ENCODE measurements at places on chromosomes 4 and X.

GRCh38 chr4:188722911-188723310 is 583.7 kb downstream of the TRIML1 start:
- DNase-seq: no peak

GRCh38 chr4:113607147-113607720 is 154.3 kb downstream of the CAMK2D start:
- no peak for DNase-seq

DNA sequence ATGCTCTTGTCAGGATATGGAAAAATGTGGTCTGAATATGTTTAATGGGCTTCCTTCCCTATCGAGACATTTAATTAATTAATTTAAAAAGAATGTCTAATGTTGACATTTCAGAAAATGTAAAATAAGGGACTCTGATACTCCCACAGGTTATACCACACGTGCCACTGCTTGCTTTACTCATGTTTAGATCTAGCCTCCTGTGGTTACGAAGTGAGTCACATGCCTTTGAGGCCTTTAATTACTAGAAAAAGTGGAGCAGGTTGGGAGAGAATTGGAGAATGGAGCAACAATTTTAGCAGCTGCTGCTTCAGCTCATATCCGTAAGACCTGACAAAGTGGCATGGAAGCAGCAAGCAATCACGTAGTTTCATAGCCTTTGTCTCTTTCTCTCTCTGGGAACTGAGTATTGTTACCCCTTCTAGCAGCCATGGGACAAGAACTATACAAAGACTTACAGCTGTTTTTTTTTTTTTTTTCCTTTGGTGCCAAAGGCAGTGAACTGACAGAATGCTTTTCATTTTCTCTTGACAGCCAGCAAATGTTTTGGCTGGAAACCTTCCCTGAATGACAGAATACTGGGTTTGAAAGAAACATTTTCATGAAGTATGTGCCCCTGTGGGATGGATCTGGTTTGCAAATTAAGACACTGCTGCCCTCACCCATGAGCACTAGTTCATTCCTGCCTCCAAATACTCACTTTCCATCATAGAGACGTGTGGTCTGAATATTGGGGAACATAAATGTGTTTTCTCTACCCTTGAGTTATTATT is 355.1 kb upstream of the PABPC5 start:
- no peak for DNase-seq

DNA sequence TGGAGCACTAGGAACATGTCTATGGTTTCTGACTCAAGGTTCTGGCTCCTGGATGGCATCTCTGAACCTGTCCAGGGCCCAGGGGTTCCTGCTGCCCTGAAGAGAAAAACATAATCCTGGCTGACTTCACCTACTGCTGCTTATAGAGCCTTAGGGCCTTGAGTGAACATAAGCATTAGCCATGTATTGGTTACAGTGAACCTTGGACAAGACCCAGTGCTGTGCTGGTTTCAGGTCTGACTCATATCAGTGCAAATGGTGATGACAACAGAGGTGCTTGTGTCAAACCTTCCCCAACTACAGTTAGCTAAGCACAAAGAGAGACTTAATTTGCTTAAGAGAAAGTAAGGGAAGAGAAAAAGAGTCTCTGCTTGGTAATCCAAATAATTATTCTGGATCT is 1047.2 kb downstream of the GLUD2 start:
- no peak for DNase-seq

GRCh38 chrX:43970528-43970927 is 2.7 kb downstream of the NDP start:
- DNase-seq: no peak

- DNase-seq: no peak
These were observed 28.9 kb upstream of the APELA start for GRCh38 chr4:164847967-164848649.

GRCh38 chr4:77185686-77186085 is 28.7 kb downstream of the CCNG2 start:
- no peak for DNase-seq

DNA sequence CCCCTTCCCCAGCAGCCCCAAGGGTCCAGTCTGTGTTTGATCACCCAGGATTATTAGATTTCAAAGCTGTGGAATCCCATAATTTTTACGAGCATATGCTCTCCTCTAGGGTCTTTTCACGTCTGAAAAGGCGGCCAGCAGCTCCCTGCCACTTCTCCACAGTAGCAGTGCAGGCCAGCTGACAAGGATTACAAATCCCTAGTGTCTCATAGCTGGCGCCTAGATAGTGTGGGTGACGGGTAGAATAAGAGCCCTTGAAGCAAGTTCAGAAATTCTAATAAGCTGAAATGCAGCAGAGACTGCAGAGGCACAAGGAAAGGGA is 79.4 kb downstream of the RLIM start:
- DNase-seq: no peak

GRCh38 chr4:17283251-17283650 is 228.6 kb downstream of the QDPR start:
- DNase-seq: no peak

- DNase-seq: no peak
These were observed 297.5 kb downstream of the DCTD start for GRCh38 chr4:182619660-182620059.

DNA sequence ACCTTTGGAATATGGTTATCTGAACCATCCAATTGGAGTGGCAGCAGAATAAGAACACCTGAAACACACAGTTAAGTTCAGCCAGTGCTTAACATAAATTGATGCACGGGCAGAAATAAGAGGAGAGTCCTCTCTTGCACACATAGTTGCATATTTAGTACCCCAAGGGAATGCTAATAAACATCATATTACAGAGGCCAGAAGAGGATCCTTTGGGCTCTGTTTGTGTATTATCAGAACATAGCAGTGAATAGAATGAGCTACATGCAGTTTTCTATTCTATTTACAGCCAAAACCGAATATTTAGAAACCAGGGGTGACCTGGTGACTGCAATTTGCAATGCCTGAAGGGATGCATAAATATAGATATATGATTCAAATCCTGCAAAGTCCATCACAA is 300.8 kb upstream of the GALNT7 start:
- no peak for DNase-seq

DNA sequence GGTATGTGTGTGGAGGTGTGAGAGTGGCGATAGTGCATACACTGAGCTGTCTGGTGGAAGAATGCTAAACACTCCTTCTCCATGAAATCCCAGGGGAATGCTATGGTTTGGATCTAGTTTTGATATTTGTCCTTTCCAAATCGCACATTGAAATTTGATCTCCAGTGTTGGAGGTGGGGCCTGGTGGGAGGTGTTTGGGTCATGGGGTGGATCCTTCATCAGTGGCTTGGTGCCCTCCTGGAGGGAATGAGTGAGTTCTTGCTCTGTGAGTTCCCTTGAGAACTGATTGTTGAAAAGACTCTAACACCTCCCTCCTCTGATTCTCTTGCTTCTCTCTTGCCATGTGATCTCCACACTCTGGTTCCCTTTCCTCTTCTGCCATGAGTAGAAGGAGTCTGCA is 114.1 kb upstream of the HHIP start:
- no peak for DNase-seq

- DNase-seq: no peak
These were observed 54.1 kb downstream of the CCNI start for GRCh38 chr4:77021614-77022089.

DNA sequence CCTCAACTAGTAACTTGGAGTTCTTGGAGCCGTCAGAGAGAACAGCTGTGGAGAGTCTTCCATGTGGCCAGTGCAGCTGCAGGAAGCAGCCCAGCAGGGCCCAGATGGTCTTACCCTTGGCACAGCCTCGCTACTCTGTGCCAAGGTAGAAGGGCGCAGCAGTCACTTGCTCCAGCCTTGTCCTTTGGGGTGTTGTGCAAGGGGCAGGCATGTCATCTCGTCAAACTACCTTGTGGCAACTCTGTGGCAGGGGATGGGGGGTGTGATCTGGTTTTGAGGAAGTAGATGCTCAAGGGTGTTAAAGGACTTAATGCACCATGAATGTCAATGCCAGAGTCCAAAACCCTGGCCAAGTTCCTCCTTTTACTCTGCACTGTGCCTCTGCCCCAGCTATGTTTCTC is 34.2 kb upstream of the TBC1D14 start:
- no peak for DNase-seq

DNA sequence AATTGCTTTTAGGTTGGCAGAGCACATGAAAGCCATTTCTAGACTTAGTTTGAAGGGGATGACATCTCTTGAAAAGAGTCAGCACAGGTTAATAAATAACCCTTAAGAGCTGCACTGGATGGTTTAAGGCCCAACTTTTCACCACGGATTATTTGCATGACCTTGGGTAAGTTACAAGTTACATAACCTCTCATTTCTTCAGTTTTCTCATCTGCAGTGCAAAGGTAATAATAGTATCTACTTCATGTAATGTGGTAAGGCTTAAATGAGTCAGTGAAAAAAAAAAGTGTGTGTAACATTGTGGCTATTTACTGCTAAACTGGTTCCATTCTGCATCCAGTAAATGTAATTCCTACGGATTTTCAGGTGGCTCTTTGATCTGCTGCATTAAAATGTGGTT is 715.8 kb downstream of the CCSER1 start:
- no peak for DNase-seq

GRCh38 chr4:41575207-41575606 is 37.2 kb downstream of the LIMCH1 start:
- DNase-seq: no peak

- no peak for DNase-seq
These were observed 10.9 kb upstream of the FAT4 start for GRCh38 chr4:125303821-125304220.

- no peak for DNase-seq
These were observed 169.5 kb upstream of the BOD1L1 start for GRCh38 chr4:13797061-13797460.

- no peak for DNase-seq
These were observed 354.1 kb downstream of the CHIC1 start for GRCh38 chrX:73916931-73917667.

- DNase-seq: no peak
These were observed 201.7 kb downstream of the FAM133A start for GRCh38 chrX:93875621-93876282.

- peak; percentile 3 for DNase-seq
These were observed 108.4 kb upstream of the ATXN3L start for GRCh38 chrX:13428053-13428786.

DNA sequence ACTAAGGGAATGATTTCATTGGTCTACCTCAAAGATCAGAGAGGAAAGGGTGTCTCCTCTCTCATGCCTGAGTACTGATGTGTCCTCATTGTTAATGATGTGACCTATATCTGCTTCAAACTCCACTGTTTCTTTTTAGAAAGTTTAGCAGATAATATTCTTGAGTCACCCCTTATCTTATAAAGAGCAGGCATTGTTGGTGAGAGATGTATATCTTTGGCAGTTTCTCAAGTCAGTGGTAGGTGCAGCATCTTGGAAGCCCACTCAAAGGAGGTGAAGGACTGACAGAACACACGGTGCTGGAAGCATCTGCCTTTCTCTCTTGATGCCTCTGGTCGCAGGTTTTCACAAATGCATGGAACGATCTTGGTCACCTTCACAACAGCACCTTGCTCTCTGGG is 71.2 kb downstream of the ZNF518B start:
- DNase-seq: no peak

- DNase-seq: no peak
These were observed 108.5 kb upstream of the MID1 start for GRCh38 chrX:10728806-10729389.

DNA sequence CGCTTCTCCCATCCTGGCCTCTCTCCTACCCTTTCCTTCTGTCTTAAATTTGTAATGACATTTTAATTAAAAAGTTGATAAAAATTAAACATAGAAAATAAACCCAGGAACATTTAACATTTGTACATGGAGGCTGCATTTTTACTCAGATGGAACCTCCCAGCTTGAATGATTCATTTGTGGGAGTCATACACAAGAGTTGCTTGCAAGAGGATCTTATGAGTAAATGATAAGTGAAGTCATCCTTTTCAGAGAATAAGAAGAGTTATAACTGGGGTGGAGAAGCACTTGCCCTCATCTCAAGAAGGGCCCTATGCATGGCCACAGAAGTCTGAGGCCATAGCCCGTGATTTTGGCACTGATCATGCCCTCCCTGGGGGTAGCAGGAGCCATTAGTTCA is 482.9 kb upstream of the BOD1L1 start:
- no peak for DNase-seq

GRCh38 chrX:97452283-97452682 is 568.6 kb downstream of the RPA4 start:
- DNase-seq: no peak

GRCh38 chrX:38332505-38332904 is 5.2 kb upstream of the RPGR start:
- DNase-seq: no peak

- no peak for DNase-seq
These were observed 177.3 kb upstream of the GK2 start for GRCh38 chr4:79585330-79585729.

DNA sequence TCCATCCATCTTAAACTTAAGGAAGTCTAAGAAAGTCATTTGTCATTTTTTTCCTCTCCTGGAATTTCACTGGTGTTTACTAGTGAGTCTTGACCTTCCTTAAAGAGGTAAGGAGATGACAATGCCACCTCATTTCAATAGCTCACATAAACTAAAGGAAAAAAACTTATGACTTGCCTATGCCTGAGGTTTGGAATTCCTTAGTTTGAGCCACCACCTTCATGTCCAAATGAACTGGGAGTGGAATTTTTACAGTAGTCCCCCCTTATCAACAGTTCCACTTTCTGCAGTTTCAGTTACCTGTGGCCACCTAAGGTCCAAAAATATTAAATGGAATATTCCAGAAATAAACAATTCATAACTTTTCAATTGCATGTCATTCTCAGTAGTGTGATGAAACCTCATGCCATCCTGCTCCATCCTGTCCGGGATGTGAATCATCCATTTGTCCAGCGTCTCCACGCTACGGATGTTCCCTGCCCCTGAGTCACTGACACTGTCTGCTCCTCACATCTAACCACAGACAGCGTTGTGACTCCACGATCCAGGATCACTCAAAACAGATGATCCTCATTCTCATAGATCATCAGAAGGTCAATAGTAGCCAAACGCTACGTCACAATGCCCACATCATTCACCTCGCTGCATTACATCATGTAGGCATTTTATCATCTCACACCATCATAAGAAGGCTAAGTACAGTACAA is 177.4 kb downstream of the SH3KBP1 start:
- DNase-seq: no peak

- DNase-seq: no peak
These were observed 32.0 kb upstream of the SMIM10L2A start for GRCh38 chrX:135389717-135390116.

DNA sequence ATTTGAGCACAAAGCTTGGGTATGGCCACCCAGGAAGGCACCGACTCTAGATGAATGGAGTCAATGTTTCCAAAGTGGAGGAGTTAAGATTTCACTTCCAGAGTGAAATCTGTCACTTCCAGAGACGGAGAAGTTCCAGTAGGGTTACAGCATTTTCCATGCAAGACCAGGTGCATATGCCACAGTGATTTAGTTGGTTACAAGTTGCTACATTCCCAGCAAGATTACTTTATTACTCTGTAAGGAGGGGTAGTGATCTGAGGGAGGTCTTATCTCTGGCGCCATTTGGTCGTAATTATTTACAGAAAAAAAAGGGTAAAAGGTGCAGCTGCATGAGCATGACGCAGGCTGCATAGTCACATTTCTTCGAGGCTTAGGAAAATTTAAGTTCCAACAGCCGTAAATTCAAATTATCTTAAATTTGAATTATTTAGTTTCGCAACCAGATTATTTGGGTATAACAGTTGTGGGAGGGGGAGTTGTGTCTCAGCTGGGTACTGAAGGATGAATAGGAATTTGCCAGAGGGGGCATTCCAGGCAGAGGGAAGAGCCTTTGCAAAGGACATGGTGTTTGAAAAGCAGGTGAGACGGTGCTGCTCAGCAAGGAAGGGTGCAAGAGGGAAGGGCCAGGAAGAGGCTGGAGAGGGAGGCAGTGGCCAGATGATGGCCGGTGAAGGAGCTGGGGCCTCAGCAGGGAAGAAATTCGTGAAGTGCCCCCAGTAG is 17.4 kb upstream of the AFAP1 start:
- DNase-seq: no peak

- no peak for DNase-seq
These were observed 121.8 kb upstream of the GALNT7 start for GRCh38 chr4:173046818-173047217.
